G401 (cell line): ENCODE measurements at places on chromosomes 1 and 21. TPM values are rescaled to one million over a fixed set of nuclear protein-coding genes. Genes with fewer than 3 reads are reported as not detected.

GRCh38 chr1:236320671-236321070 lies 38.9 kb upstream of the ERO1B start:
- DNase-seq, result no peak

GRCh38 chr1:156884560-156885184 lies 8.8 kb upstream of the PEAR1 start:
- DNase-seq, result no peak

The EEIG2 gene
- 14.7 and 16.5 TPM in 2 replicates for total RNA-seq

DNA sequence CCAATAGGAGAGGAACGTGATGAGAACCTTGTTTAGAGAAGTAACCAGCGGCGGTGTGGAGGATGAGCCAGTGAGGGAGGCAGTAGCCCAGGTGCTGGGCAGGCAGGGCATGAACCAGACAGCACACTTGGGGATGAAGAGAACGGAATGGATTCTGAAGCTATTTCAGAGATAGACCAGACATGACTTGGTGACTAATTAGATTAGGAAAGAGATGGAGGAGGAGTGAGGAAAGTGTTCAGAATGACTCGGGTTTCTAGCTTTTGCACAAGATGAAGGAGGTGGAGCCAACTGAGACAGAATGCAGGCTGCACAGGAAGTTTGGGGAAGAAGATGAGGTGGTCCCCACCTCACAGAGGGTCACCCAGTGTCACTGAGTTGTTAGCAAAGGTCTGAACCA lies 5.1 kb downstream of the PEF1 start:
- DNase-seq, result no peak

The S100A7A gene
- not detected in 2 replicates for total RNA-seq
